ENCODE measurements at places on chromosomes 2 and 18.
A peak's percentile ranks its signal among the peaks of the same experiment; 100 is the strongest.

DNA sequence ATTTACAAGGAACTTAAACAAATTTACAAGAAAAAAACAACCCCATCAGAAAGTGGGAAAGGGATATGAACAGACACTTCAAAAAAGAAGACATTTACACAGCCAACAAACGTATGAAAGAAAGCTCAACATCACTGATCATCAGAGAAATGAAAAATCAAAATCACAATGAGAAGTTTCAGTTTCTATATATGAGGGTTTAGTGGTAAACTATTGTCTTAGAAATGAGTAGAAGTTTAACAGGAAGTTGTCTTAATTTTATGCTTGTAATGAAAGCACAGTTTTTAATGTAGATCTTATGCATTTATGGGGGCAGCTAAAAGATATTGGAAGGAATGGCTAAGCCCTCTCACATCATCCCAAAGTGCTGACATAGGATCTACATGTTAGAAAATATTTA, 325.4 kb downstream of the ERBB4 start:
- DNase-seq = no peak

DNA sequence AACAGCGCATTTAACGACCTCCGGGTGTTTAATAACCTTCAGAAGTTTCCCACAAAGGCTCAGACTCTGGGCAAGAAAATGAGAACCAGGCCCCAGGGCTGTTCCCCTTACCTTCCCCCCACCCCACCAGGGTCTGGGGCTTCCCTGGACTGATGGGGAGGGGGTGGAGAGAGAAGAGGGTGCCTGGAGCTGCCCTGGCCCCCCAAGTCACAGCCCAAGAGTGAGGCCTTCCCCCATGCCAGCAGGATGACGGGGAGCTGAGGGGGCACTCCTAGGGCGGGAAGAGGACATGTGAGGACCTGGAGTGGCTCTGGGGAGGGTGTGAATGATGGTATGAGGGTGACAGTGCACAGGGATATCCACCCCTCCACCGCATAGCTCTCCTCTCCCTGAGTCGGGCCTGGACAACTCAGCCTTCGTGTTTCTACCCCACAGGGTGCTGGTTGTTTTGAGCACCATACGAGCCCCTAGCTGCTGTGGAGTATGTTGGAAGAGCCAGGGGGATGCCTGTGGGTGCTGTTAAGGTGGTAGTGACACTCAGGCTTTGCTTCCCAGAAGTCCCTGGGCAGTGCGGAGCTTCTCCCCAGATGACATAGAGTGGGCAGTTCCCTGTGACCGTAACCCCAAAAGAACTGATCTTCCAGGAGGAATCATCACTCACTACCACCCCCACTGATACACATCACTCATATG, 3.9 kb downstream of the PKDCC start:
- no peak for DNase-seq

DNA sequence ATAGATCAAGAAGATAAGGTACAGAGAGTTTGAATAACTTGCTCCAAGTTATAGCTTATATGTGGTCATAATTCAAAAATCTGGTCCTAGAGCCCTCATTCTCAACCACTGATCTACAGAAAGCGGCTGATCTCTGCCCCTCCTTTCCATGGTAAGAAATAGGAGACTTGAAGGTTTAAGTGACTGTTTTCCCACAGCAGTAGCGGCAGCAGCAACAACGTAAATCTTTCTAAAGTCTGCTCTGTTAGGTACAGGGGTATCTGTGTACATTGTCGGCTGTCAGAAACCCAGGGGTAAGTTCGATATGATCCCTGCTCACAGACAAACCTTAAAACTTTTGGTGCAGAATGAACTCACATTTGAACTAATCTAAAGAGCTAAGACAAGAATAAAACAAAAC, 105.4 kb downstream of the EPHA4 start:
- no peak for DNase-seq

DNA sequence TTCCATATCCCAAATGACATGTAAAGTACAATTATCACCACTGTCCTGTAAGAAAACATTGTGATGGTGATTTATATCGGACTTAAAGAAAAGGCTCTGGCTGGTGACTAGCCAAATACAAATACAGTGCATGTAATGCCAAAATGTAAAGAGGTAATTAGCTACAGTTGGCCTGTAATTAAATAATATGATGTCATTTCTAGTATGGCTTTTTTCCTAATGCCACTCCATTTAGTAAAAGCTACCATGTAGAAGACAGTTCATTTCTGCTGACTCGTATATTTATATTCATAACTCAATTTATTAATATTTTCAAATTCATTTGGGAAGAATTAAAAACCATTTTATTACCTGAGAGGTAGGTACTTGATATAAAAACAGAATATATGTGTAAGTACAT, 815.7 kb downstream of the ERBB4 start:
- DNase-seq = no peak

DNA sequence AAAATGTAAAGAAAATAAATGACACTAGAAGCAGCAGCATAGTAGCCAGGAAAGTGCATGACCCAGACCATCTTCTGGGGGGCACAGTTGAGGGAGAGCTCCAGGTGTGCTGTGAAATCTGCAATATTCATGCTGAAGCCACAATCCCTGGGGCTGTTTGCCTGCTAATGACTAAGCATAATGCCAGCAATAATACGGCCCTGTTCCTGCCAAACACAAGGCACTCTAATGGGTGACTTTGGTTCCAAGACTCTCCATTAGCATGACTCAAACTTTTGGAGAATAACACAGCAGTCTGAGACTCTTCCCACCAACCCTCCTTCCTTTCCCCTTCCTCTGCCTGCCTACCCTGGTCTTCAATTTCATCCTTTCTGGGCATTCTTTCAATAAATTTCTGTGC, 77.9 kb upstream of the DOCK10 start:
- no peak for DNase-seq

DNA sequence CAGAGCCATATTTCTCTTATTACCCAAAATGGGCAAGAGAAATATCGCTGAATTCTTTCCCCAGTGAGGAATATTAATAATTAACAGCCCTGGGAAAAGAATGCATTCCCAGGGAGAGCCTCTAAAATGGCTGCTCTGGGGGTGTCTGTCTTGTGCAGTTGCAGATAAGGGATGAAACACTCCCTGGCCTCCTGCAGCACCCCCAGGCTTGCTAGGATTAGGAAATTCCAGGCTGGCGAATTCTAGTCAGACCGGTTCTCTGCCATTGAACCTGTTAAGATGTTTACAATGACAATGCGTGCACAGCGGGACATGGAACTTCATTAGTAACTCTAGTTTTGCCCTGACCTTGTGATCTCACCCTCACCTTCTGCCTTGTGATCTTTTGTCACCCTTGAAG, 24.5 kb downstream of the MRPL30 start:
- DNase-seq = peak; percentile 96

DNA sequence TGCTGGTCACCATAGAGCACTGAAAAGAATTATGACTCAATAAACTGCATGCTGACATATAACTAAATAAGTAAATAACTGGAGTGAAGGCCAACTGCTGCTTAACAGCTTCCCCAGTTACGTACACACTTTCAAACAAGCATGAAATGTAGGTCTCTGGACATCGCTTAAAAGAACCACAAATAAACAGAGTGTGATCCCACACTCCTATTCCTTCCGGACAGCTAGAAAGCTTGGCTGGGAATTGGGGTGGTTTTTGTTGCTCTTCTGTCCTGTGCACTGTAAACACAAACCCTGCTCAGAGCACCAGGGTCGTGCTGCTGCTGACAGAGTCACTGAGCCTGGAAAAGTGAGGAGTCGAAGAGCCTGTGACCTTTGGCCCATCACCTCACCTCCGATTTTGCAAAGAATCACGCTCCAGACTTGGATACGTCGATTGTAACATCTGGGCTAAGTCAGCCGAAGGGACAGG, 162.7 kb upstream of the NT5C1B start:
- DNase-seq = peak; percentile 82

DNA sequence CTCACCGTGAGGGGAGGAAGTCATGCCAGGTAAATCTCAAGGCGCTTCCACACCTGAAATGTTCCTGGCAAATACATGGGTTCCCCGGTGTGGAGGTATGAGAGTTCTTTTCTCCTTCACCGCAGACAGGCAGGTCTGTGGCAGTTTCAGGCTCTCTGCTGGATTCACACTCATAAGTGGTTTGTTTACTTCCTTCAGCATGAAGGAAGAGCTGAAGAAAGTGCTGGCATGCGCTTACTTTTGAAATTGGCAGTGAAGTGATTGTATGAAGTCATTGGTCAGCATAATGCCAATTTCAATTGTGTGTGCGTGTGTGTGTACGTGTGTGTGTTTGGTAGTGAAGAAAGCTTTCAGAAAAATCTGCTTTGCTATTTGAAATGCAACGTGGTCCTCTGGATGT, 43.4 kb downstream of the RNF144A start:
- DNase-seq = no peak

DNA sequence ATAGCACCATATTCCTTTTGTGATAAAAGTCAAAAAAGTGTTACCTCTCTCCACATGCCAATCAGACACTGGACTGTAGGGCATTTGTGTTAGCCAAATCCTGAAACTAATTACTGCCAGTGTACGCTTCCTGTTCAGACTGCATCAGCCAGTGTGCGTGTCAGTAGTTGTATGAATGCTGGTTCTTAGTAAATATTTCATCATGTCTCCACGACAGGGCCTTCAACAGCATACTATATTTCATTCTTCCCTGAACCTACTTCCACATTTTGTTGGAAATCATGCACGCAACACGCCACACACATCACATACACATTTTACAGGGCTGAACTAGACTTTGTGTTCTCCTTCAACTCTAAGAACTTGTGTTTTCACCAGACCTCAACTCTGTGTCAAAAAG, 77.5 kb downstream of the EPB41L3 start:
- DNase-seq = no peak

DNA sequence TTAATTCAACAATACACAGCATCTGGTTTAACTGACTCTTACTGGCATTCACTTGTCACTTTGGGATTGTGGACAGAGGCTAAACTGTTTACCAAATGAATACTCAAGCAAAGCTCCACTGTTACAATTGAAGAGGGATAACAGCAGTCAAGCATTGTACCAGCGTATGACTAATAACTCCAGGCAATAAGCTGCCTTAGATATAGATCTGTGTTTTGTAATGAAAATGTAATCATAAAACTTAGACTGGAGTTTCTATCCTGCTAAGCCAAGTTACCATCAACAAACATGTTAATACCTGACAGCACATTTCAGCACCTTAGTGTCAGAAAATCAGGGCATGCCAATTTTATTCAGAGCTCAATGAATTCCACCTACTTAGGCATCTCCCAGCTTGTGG, 889.5 kb downstream of the EPHA4 start:
- DNase-seq = peak; percentile 51

DNA sequence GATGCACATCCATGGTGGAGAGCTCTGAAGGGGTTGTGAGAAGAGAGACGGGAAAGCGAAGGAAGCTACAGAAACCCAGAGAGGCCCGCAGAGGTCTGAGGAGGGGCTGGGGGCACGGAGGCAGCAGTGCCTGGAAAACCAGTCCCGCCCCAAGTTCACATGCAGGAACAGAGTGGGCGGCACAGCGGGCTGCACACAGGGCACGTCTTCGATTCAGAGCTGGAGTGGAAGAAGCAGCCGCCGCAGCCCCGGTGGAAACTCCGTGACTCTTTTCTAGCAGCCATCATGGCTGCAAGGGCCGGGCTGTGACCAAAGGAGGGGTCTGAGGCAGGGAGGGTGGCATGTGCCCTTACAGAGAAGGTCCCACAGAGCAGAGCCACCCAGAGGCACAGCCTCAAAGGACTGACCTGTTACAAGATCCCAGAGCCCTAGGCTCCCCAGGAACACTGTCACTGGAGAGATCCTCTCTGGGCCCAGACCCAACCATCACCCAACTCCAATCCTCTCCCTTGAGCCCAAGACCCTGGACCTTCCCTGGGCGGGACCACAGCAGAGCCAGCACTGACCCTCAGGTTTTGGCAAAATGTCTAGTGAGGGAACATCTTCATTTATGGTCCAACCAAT, 10.7 kb downstream of the PRKAG3 start:
- DNase-seq = no peak

DNA sequence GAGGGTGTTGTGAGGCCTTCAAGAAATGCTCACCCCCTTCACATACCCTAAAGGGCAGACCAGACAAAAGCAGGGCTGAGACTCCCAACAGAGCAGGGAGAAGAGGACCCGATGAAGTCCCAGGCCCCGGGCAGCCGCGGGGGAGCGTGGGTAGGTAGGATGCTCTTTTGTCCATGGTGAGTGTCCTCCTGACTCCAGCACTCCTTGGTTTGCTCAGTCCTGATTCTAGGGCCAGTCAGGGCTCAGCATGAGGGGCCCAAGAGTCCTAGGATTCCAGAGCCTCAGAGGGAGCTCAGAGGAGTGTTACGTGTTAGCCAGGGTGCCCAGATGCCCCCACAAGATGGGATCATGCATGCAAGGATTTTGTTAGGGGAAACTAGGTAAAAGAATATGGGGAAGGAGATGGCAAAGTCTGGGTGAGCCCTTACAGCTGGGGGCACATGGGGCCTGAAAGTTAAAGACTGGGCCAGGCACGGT, 64.8 kb downstream of the SMAD7 start:
- DNase-seq = no peak

DNA sequence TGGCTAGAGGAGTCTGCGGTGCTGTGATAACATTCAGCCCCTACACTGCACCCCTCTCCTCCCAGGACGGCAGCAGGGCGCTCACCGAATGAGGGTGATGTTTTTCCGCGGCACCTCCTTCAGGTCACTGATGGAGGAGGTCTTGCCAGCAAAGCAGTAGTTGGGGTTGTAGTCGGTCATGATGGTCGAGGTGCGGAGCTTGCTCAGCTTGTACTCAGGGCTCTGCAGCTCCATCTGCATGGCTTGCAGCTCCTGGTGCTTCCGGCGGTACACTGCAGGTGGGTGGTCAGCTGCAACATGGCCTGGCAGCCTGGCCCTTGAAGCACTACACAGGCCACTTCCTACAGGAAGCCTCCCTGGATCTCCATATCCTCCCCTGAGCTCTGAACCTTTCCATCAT, 108.0 kb downstream of the CLIP4 start:
- DNase-seq = no peak

GRCh38 chr2:240997856-240998705, at the start of gene SNED1:
Gene SNED1, plus strand, starts transcription at chr2:240998618. Its CDS starts 220 bp downstream, at chr2:240998838.
- peak; percentile 90 for DNase-seq

DNA sequence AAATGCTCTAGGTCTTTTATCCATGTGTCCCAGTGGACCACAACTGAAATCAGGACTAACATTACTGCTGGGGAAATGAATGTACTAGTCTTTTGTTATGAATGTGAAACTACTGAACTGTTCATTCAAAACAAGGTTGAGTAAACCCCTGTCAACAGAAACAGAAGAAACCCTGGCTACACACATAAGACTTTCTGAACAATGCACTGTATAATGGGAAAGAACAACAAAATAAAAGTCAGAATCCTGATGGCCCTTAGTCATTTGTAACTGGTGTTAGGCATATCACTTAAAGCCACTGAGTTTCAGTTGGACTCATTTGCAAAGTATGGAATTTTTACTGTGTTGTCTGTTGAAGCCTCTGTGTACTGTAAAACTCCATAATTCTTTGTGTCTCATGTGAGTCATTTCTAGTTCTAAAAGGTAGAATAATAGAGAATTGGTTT, 77.0 kb upstream of the UBXN4 start:
- DNase-seq = no peak

GRCh38 chr18:80154293-80154692, 45.2 kb downstream of the ADNP2 start:
- peak; percentile 55 for DNase-seq

DNA sequence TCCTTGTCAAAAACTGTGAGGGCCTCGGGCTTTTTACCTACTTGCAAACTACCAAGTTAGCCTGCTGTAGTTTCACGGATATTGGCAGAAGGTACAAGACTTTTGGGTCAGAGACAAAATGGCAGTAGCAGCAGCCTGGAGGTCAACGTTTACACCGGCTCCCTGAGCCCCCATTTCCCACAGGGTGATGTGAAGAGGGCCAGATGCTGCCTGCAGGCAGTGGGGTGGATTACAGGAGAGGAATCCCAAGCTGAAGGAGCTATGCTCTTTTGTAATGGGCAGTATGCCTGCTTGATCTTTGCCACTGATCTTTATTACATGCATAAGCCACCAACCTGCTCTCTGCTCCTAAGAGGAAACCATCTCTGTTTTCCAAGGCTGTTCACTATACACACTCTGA, 29.5 kb upstream of the SP5 start:
- no peak for DNase-seq

Data from DMS53 (cell line).